ENCODE measurements at places on chromosomes 16 and 17. TPM values are rescaled to one million over a fixed set of nuclear protein-coding genes. Genes with fewer than 3 reads are reported as not detected.

Gene TRPV3
- total RNA-seq: 0.43 TPM

- peak; percentile 24 for DNase-seq
Observed at GRCh38 chr16:89863741-89864526, 9.5 kb upstream of the TCF25 start.

- DNase-seq: no peak
Observed at GRCh38 chr16:86088287-86088686, 189.3 kb downstream of the IRF8 start.

DNA sequence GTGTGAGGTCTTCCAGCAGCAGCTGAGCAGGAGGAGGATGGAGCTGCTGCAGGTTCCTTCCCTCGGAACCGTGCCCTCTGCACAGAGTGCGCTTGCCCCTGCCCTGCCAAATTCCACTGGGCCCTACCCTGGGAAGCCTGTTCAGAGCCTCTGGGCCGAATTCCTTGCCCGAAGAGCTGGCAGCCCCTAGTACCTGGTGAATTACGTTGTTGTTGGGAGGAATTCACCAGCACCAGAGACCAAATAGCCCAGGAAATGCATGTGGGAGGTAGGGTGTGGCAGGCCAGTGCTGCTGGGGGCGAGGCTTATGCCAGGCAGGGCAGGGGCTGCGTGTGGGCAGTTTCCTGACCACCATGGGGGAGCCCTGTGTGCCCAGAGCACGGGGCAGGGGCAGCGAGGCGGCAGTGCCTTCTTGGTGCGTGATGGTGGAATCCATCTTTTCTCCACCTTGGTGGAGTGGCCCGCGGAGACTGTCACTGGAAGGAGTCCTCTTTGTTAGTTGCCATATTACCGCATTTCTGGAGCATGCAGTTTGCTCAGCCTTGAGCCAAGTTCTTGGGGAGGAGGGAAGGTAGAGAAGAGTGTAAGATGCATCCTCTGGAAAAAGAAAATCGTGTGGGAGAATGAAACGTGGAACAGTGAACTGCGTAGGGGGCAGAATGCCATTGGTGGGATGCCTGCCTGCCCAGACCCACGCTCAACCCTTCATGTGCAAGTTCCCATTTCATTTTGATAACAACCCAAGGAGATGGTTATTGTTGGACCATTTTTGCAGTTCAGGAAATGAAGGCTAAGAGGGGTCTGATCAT lies 2.3 kb downstream of the MRC2 start:
- DNase-seq: no peak

DNA sequence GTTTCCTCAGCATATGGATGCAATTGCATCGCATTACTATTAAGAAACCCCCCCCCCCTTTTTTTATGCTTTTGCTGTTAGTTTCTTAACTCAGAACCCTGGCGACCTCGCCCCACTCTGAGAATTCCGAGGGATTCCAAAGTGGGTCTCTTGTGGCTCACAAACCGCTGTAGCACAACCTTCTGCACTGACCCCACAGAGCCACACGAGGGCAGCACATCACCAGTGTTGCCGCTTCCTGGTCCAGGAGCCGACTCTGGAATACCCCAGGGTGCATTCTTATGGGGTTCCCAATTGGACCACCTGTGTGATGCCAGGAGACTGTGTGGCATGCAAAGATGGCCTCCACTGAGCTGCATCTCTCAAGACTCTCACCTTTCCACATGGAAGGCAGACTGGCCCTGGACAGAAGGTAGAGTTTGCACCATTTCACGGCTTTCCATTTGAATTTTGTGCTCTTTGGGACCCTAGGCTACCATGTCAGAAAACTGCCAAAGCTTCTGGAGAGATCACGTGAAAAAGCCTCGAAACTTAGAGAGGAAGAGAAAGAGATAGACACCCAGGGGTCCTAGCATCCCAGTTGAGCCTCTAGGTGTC lies 432.7 kb upstream of the ASIC2 start:
- DNase-seq: peak; percentile 12
